CD4-positive, alpha-beta T cell treated with Interferon alpha-2 for 1 hour (primary cell): ENCODE measurements at places on chromosomes 7 and 10.
A peak's percentile ranks its signal among the peaks of the same experiment; 100 is the strongest.

- no peak for DNase-seq
Measured at GRCh38 chr10:51406581-51406980, 292.8 kb downstream of the CSTF2T start.

- DNase-seq: no peak
Measured at GRCh38 chr10:113142601-113143362, 192.7 kb downstream of the TCF7L2 start.

DNA sequence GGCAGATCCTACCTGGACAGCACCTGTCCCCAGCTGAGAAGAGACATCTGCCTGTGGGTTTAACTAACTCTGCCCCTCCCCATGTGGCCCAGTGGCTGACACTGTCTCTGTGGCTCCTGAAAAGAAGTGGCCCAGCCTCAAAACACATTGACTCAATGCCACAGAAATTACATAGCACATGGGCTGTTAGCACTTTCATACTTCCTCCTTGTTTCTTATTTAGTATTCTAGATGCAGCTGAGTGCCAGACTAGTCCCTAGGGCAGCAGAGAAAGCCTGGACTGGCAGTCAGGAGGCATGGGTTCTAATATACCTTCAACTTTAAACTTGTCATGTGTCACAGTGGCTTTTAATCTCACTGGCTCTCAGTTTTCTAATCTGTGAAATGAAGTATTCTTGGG is 171.0 kb downstream of the TRIL start:
- no peak for DNase-seq

DNA sequence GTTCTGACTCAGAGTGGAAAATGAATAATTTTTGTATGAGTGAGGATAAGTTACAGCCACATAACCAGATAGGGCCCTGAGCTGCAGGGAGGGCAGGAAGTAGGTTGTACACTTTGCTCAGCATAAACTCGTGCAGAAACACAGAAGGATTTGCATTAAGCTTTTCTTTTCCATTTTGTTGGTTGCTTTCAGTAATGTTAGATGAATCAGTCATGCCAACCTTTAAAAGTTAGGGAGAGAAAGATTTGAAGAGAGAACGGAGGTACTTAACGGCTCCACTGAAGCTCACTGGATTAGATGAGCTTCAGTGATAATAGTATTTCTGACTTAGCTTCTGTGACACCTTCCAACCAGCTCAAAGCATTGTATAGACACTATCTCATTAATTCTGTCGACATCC is 348.1 kb downstream of the GATA3 start:
- DNase-seq: peak; percentile 51

DNA sequence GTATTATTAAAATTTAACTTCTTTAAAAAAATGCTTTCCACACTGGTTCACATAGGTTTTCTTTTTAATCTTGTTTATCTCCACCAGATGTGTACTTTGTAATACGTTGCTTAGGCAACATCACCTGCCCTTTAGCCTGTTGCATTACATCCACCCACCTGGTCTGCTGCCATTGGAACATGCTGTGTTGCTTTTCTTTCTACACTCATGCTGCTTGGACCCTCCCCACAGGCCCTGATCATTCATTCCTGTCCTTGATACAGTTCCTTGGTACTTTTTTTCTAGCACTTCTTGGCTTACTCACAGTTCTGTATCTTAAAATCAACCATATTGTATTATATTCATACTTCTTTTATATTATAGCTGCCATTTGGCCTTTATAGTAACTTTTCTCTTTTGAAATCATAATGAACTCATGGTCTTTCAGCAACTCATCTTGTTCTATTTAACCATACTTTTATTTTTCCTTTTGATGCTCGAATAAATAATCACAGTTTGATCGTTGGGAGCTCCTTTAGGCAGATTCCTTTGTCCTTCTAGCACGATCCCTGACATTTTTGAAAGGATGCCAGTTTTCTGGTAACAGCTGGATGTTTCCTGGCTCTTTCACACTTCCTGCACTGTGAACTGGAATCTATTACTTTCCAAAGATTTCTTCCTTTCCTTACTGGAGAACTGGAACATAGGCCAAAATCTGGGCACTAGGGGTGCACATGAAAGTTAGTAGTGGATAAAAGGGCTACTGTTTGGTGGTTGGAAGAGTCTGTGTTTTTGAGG is 125.1 kb downstream of the CDK14 start:
- no peak for DNase-seq

GRCh38 chr10:121070275-121071070 is 219.3 kb downstream of the WDR11 start:
- DNase-seq: no peak

DNA sequence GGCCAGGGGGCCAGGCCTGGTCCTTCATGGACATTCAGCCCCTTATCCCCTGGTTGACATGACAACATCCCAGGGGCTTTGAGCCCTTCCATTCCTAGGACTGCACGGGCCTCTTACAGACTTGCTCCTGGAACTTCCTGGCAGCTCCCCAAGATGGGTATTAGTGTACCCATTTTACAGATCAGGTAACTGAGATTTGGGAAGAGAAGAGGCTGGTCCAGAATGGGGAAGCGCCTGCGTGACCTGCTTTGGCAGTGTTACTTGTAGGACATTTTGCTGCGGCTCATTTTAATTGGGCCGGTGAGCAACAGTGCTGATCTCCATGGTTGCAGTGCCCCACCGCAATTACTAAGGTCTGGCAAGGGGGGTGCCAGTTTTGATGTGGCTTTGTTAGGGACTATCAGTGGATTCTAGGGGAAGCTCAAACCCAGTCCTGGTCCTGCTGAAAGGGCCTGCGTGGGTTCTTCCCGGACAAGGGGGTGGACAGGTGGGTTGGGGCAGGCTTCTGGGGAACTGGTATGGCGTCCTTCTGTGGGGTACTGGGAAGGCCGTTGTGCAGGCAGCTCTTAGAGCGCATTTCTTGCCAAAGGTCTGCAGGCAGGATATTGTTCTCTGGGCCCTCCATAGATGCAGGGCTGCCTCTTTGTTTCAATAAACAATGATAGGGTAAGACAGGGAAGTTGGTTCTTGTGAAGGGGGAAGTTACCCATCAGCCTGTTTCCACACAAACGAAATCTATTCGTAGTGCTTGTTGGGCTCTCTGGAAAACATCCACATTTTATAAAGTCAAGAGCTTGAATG is 137.6 kb downstream of the RGS10 start:
- DNase-seq: no peak

DNA sequence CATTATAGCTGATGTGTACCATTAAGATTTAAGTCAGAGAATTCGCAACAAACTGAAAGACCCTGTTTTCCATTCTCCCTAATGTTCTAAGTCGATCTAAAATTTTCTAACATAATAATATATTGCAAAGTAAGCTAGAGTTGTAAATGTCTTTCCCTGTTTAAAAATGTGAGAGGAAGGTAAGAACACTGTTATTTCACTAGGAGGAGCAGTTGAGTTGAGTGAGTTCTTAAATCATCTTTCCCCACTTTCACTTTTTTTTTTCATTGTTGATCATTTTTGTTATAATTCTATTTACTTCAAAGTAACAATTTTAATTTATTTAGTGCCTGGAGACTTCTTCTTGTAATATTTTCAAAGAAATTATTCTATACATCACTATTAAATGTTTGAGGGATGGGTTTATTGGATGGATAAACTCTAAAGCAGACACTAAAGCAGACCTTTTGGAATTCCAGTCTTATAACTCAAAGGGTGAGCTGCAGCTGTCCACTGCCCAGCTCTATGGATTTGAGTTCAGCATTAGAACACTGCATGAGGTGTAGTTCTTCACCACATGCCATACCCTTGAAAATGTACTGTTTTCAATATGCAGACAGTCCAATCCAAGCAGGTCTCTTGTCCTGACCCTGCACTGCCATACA is 181.3 kb upstream of the FZD1 start:
- DNase-seq: no peak

GRCh38 chr7:30269490-30269889 is 14.9 kb upstream of the ZNRF2 start:
- DNase-seq: no peak

GRCh38 chr7:24075426-24075810 is 208.6 kb upstream of the NPY start:
- no peak for DNase-seq

GRCh38 chr10:49700997-49701396 is 21.5 kb downstream of the C10orf53 start:
- no peak for DNase-seq

DNA sequence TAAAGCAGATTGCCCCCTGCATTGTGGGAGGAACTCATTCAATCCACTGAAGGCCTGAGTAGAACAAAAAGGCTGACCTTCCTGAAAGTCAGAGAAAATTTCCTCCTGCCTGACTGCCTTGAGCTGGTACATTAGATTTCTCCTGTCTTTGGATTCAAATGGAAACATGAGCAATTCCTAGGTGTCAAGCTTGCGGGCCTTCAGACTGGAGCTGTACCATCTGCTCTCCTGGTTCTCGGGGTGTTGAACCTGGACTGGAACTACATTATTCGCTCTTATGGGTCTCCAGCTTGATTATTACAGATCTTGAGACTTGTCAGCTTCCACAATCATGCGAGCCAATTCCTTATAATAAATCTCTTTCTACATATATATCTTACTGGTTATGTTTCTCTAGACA is 173.6 kb upstream of the STEAP4 start:
- no peak for DNase-seq

GRCh38 chr10:132494866-132495630 is 42.5 kb upstream of the INPP5A start:
- DNase-seq: no peak

DNA sequence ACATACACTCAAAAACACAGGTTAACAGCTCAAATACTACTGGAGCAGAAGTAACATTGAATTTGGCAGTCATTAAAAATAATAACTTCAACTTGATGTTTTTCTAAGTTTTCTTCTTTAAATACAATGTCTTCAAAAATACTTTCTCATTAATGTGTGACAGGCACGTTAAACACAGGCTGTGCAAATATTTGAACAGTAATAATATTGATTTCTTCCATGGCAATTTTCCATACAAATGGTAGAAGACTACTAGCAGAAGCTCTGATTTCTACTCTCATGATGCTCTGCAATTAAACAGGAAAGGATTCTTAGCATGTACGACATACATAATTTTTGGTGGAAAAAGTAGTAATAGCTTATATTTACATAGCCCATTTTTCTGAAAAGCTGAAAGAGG is 47.4 kb downstream of the NRP1 start:
- no peak for DNase-seq

GRCh38 chr10:30057421-30057841 is 2.0 kb downstream of the JCAD start:
- no peak for DNase-seq

DNA sequence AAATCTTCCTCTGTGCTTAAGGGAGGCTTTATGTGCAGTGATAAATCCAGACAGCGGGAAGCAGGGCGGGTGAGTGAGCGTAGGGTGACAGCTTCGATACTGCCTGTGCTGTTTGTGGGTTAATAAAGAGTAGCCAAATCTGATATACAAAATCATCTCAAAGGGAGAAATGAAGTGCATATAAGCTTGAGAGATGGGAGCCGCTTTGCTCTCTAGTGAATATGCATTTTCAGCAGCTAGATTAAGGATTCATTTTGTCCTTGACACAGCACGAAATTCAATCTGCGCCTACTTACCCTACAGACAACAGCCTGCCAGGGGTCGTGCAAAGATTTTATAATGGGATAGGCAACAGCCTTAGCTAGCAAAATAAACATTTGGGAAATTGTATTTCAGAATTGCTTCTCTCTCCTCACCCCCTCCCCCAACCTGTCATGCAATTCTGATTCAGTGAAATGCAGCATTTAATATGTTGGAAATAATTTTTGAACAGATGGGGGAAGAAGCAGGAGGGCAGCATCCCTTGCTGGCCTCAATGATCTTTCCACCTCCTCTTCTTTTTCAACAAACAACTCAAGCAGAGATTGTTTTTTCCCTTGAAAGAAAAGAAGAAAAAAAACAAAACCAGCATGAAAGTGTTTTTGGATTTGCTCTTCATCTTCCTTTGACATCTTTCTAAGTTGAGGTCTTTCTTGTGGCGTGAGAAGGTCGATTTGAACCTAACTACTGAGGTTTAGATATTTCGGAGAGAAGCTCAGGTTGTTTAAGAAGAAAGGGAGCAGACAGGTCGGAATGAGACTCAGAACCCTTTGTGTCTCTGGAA is 117.9 kb downstream of the AOAH start:
- DNase-seq: no peak

GRCh38 chr10:47245731-47246350 is 54.2 kb upstream of the GDF10 start:
- DNase-seq: no peak

- no peak for DNase-seq
Measured at GRCh38 chr7:137453356-137453755, 109.8 kb upstream of the PTN start.

DNA sequence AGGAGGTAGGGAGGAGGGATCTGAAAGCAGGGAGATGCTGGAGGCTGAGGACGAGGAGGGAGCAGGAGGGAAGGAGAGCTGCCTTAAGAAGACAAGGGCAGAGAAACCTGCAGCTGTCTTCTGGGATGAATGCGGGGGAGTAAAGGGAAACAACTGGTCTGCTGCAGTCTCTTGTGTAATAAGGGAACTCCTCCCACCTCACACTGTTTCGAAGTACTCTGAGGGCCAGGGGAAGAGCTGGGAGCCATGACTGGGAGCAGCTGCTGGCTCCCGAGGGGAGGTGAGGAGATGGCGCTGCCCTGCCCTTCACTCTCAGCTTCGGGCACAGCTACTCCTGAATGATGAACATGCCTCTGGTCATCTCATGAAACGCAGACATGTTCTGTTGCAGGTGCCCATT is 65.1 kb downstream of the CLEC2L start:
- DNase-seq: no peak

- DNase-seq: no peak
Measured at GRCh38 chr7:158029509-158029908, 558.1 kb downstream of the PTPRN2 start.

DNA sequence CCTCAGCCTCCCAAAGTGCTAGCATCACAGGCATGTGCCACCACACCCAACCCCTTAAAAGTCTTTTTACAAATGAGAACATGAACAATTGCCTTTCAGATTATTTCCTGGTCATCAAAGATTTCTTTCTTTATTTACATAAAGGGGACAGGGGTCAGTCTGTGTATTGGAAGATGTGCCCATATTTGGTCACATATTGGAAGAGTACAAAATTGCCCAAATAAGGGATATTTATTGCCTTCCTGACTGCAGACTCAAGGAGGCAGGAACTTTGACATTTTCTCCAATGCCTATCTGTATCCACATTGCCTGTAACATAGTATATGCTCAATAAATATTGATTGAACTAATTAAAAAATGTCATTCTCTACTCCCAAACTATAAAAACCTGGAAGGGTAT is 25.9 kb upstream of the HERPUD2 start:
- no peak for DNase-seq

- no peak for DNase-seq
Measured at GRCh38 chr10:43970018-43970698, 321.5 kb upstream of the ZNF32 start.

DNA sequence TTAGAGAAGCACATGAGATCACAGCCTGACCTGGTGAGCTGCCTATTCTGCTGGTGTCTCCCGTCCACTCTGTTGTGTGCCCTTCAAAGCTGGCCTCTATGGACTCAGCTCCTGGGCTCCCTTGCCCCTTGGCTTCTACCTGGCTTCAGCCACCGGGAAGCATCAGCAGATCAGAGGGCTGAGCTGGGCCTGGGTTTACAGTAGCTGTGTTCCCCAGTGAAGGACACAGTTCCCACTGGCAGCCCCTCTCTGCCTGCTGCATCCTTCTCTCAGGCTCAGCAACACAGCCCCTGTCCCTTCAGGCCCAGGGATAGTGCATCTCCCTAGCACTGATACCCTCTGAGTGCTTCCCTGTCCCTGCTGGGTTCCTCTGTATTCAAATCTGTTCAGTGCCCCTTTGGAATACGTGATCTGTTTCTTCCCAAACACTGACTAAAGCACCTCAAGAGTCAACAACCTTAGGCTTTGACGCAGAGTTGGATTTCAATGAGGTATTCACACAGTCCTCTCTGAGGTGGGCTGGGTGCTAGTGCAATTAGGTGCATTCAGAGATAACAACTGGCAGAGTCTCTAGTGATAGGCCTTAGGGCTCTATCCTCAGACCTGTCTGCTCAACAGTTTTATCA is 109.8 kb downstream of the GRID1 start:
- DNase-seq: no peak
